Hematopoietic multipotent progenitor cell treated with erythropoietin and hydrocortisone succinate and interleukin-3 and kit ligand, for 8 days (in vitro differentiated cells): ENCODE measurements at places on chromosomes 16 and 17.

DNA sequence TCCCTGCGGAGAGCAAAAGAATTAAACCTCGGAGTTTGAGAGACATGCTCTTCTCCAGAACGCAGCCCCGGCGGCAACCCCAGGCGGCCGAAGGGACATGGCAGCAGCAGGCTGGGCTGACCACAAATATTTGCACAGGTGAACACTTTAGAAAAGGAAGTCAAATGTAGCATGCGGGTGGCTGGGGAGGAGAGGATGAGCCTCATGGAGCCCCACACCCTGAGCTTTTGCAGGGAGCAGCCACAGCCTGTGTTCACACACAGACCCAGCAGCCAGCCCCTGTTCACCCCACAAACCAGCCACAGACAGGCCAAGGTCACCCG, 17.8 kb downstream of the HS3ST6 start:
- DNase-seq: no peak

GRCh38 chr16:3983081-3983520, 102.6 kb upstream of the CREBBP start:
- peak; percentile 44 for DNase-seq

DNA sequence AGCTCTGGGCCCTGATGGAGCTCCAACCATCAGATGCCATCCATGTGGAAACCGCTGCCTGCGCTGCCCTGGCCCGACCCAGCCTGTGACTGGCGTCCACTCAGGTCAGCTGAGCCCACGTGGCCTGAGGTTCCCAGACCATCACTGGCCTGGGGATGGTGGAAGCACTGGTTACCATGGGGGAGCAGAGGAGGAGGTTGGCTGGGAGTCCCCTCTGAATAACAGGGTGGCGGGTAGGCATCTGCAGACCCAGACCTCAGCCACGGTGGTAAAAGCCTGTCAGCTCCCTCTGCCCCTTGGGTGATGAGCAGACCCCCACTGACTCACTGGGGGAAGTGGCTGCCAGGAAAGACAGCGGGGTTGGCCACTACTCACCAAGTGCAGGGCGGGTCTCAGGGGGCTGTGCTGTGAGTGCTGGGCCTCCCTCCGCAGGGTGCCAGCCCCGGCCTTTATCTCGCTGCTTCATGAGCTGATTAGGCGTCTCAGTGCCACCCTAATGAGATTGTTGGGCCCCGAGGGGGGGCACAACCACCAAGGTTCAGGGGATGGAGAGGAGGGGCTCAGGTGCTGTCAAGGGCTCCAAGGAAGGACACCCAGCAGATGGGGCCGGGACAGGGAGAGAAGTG, at the start of gene PDE6G:
TSS of gene PDE6G (minus strand) at position 425 of the 626 bp plus-strand sequence. CDS start 3,237 bp downstream, outside the sequence.
- DNase-seq: peak; percentile 48

GRCh38 chr17:17757956-17758845, 76.9 kb downstream of the RAI1 start:
- DNase-seq: no peak

GRCh38 chr16:27374804-27375425, 27.1 kb upstream of the IL21R start:
- peak; percentile 85 for DNase-seq

DNA sequence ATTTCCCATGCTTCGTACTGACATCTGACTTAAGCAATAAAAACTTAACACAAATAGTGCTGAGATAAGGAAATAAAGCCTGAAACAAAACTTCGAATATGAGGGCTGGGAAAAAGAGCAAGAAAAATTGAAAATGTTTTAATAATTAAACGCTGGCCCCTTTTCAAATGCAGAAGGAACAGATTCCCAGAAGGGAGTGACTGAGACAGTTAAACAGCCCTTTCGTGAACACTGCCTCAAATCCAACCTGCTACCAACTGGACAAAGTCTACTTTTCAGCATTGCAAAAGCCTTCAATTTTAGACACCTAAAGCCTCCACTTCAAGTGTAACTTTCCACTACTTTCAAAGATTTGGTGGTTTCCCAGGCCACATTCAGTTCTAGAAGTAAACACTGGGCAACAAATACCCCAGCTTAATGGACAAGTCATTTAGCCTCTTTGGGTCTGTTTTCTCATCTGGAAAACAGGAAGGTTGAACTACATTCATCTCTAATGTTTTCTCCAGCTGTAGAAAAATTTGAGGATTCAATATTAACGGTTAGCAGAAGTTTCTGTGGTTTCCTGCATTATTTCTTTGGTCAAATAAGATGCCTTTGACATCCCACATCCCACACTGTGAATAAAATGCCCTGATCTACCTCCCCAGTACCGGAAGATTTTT, 11.8 kb downstream of the RFFL start:
- DNase-seq: no peak

DNA sequence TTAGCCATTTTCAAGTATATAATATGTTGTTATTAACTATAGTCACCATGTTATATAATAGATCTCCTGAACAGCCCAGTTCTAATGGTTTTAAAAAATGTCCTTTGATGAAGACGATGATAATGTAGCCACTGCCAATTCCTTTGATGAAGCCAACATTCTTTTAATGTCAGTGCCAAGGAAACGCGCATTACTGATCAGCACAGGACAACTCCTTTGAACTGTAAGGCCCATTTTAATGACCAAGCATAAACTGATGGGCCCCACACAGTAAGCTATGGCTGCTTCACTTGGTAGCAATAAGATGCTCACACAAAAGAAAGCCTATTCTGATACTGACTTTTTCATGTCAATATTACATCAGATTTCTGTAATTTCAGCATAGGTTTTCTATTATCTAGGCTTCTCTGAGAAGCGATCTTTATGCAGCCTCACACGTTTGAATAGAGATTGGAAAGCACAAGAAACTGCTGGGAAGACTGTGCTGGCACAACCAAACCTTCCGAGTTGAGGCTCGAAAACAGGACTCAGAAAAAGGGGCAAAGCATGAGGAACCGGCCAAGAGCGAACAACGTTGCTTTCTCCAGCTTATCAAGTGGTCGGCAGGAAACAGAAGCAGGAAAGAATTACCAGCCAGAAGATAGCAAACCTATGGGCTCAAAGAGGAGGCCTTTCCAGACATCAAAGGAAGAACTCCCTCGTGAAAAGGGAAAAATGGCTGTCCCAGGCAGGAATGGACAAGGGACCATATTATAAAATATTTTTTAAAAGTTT, 19.4 kb downstream of the ERN1 start:
- peak; percentile 65 for DNase-seq

GRCh38 chr16:3144321-3144983, 9.6 kb downstream of the ZNF213 start:
- no peak for DNase-seq
